ENCODE measurements at places on chromosomes 13 and 19. TPM values are rescaled to one million over a fixed set of nuclear protein-coding genes. Genes with fewer than 3 reads are reported as not detected.

The BORA gene
- 14.2 TPM for total RNA-seq

The FGF22 gene
- not detected for total RNA-seq

The GRK1 gene
- not detected for total RNA-seq

The PTPRS gene
- 12.4 TPM for total RNA-seq

The CGB1 gene
- not detected for total RNA-seq

The WDR87 gene
- total RNA-seq: not detected

The COL4A2 gene
- total RNA-seq: 126 TPM

The KLK6 gene
- 0.78 TPM for total RNA-seq

The CLIP3 gene
- 0.46 TPM for total RNA-seq

The ZNF345 gene
- total RNA-seq: 1.1 TPM

The CPAMD8 gene
- 0.17 TPM for total RNA-seq

The SLC7A10 gene
- total RNA-seq: not detected

The PSG5 gene
- 0.41 TPM for total RNA-seq

The METTL21C gene
- total RNA-seq: not detected

The P2RY11 gene
- 6.3 TPM for total RNA-seq

The ZNF791 gene
- 10.6 TPM for total RNA-seq

The CGB3 gene
- total RNA-seq: not detected

The C5AR1 gene
- total RNA-seq: 0.04 TPM

The RFXANK gene
- 132 TPM for total RNA-seq

The DNMT1 gene
- 138 TPM for total RNA-seq

The LENG9 gene
- 5.0 TPM for total RNA-seq

The PDX1 gene
- not detected for total RNA-seq

The ZNF274 gene
- total RNA-seq: 25.6 TPM

The ZNF71 gene
- total RNA-seq: 6.9 TPM

The SIGLEC5 gene
- total RNA-seq: not detected

The GPR12 gene
- total RNA-seq: not detected

The KRTDAP gene
- total RNA-seq: 9.0 TPM

The PSG1 gene
- not detected for total RNA-seq

The FTL gene
- 1,121 TPM for total RNA-seq

The CGB2 gene
- total RNA-seq: not detected

The OR4F17 gene
- total RNA-seq: not detected

The KLF2 gene
- total RNA-seq: 0.32 TPM

The MIA gene
- 5.6 TPM for total RNA-seq

The CACNG8 gene
- total RNA-seq: not detected

The NKPD1 gene
- total RNA-seq: 0.04 TPM

The POLR1D gene
- total RNA-seq: 159 TPM

The KLF1 gene
- total RNA-seq: not detected

The SPRY2 gene
- 14.1 TPM for total RNA-seq

The RGS9BP gene
- total RNA-seq: 0.07 TPM

The DACT3 gene
- total RNA-seq: 0.04 TPM

The ZNF329 gene
- 8.2 TPM for total RNA-seq

The CYP2S1 gene
- 10.8 TPM for total RNA-seq

The ETV2 gene
- 0.71 TPM for total RNA-seq

The FRY gene
- total RNA-seq: 0.21 TPM

The TPTE2 gene
- total RNA-seq: not detected

The SOHLH2 gene
- total RNA-seq: not detected

The LILRB5 gene
- total RNA-seq: not detected

The CCDC8 gene
- 41.6 TPM for total RNA-seq
